Fibroblast of skin of right biceps (primary cell): ENCODE measurements at places on chromosomes 5 and 9.

DNA sequence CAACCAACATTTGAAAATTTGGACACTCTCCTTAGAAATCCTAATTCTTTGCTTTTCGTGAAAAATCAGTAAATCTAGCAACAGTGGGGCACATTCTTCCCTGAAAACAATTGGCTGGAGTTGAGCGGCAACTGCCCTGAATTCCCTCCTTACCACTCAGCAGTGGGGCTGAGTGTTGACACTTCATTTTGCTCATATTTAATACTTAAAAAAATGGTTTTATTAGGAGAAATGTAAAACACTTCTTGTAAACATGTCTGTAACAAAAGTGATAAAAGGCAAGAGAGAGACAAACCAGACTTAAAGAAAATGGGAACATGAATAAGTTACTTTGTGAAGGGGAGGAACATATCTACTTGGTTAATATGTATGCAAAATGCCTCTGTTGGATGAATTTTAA lies 193.5 kb downstream of the CNTLN start:
- no peak for DNase-seq

- DNase-seq, result no peak
Measured at GRCh38 chr9:101176384-101176783, 147.9 kb downstream of the PLPPR1 start.

GRCh38 chr9:93002700-93003099 lies 55.4 kb downstream of the FGD3 start:
- no peak for DNase-seq

GRCh38 chr9:78273761-78274160 lies 23.2 kb upstream of the PSAT1 start:
- peak; percentile 77 for DNase-seq
